AML-193 (cell line): ENCODE measurements at places on chromosomes 2 and 18.

GRCh38 chr2:95023222-95023597 is 2.3 kb upstream of the MAL start:
- no peak for DNase-seq

DNA sequence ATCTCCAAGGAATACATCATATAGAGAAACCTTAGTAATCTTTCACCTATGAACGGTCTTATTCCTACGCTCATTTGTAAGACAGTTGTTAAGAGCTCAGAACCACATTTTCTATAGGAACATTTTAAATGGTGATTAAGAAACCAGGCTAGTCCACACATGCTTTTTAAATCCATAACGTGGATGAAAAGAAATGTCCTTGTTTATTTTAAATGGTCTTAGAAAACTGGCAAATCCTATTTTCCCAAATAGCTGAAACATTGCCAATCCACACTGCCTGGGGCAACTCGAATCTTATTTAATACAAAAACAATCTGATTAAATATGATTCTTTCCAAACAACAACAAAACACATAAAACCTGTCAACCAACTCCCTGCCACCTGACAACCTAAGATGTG is 23.7 kb downstream of the METTL8 start:
- no peak for DNase-seq

GRCh38 chr2:235360446-235360845 is 133.4 kb upstream of the AGAP1 start:
- DNase-seq: no peak

GRCh38 chr18:48904847-48905394 is 45.8 kb downstream of the SMAD7 start:
- no peak for DNase-seq

DNA sequence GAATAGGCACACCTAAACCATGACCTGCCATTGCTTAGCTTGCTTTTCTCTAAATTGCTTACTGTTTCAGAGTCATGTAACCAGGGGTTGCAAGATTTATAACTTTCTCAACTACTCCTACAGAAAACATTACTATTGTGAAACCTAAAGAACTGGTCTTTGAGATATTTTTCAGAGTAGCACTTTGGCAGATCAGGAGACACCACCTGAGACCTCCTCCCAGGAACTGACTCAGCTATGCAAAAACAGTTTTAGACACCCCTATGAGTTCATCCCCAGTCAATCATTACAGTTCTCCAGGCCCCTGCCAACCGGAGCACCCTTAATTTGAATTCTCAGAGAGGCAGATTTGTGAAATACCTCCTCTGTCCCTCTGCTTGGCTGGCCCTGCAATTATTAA is 80.3 kb downstream of the MBOAT2 start:
- DNase-seq: no peak

GRCh38 chr18:13256444-13257305 is 38.1 kb downstream of the LDLRAD4 start:
- DNase-seq: no peak

DNA sequence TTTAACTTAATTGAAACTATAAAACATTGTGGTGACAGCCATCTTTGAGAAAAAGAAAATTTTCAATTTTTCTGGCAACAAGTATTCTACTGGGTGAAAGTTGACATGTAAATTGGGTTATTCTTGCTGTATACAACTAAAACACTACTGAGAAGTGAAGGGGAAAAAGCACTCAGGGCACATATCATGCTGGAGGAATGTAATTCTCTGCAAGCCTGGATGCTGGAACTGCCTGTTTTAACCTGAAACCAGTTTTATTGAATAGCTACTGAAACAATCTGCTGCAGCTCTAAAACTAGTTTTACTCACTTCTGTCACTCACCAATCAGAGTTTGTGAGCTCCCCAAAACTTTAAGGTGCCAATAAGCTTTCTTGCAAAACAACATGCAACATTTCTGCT is 1136.0 kb downstream of the LRP1B start:
- DNase-seq: no peak

- DNase-seq: peak; percentile 29
These were observed 50.2 kb upstream of the DTNA start for GRCh38 chr18:34659579-34660517.

DNA sequence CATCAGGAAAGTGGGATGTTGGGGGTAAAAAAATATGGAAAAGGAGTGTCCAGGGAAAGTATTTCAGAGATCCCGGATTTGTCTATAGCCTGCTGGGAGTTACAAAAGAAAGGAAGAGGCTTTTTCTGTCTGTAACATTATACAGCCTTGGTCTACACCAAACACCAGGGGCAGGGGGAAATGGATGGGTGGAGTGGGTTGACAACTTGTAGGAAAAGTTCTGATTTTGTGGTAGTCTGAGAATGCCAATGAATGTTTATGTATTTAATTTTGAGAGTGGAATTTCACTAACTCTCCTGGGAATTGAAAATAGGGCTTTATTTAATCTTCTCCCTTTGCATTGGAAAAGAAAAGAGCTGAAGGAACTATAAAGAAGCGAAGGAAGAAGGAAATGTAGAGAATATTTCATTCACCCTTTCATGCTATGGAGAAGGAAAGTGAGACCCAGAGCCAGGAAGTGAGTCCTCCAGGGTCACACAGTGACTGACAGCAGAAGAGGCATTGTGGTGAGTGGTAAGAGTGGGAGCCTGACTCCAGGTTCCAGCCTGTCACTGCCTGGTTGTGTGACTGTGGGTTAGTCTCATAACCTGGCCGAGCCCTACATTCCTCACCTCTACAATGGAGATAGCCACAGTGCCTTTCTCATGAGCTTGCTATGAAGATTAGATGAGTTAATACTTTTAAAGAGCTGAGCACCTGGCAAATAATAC is 346.3 kb upstream of the TNP1 start:
- no peak for DNase-seq

GRCh38 chr2:182103526-182103925 is 117.9 kb downstream of the PPP1R1C start:
- DNase-seq: no peak

- no peak for DNase-seq
These were observed 120.7 kb downstream of the FEZ2 start for GRCh38 chr2:36477315-36477714.

- no peak for DNase-seq
These were observed 111.8 kb downstream of the PRKCE start for GRCh38 chr2:45763255-45763654.

DNA sequence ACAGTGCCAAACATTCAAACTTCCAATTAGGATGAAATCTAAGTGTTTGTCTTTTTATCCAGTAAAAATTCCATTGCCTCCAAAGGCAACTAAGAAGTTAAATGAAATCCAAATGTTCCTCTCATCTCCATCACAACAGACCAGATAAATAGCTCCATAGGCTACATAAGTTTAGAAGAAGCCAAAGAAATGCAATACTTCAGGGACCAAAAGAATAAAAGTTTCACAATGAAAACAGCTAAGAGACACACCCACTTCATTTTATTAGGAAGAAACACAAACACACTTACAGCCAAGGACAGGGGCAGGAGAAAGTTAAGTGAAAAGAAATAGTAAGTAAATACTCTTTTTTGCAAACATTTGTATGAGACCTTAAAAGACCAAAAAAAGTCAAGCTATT is 88.5 kb upstream of the CCDC150 start:
- no peak for DNase-seq

DNA sequence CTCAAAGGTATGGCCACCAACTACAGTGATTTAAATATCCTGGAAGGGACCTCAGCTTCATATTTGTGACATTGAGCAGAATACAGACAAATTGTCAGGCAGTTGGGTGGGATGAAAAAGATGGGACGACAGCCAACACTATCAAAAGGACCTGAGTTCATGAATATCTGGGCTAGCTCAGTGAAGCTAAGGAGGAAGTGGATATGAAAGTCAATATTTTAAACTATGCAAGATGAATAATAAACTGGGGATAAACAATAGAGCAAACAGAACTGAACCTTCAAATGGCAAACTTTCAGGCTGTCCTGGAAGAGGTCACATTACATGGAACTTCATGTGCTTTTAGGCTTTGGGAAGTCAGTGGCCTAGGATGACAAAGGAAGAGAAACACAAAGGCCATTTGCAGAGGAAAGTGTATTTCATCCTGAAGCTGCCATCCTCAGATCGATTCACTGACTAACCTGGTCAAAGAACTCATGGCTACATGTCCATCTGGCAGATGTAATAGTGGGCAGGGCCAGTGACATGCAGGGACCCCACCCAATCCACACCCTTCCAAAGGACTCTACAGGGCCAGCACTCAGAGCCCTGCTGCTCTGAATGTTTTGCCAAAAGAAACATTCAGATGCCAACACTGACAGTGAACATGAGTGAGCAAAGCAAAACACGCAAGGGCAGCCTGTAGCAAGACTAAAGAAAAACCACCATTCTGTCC is 175.7 kb downstream of the ETAA1 start:
- no peak for DNase-seq

DNA sequence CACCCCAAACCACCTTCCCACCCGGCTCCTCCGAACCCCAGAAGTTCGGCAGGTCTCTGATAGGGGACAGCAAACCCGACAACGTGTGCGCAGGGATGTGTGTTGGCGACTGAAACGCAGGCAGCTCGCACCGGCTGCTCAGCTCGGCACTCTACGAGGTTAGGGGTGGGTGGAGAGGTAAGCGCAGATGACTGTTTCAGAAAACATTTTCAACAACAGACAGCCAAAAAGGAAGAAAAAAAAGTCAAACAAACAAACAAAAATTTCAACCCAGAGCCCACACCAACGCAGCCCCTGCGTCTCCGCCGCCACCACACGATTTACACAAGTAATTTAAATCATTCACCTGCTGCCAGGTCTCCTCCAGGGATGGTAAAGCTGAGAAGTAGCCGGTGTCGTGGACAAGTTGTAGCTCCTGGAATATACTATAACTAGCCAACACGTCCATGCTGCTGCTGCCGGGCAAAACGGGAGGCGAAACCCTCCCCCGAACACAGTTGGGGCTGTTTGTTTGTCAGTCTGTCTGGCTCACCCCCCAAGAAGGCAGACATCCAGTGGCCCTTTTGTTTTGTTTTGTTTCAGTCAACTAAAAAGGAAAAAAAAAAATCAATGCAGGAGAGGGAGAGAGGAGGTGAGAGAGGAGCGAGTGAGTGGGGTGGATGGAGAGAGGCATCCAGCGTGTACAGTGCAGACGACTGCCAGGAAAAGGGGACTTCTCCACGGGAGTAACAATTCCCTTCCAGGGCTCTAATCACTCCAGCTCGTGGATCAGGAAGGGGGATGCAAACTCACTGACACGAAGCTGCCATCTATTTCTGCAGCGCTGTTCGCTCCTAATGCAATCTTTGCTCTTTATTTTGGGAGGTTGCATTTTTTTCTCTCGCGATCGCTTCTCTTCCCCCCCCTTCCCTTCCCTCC is at the start of gene KLF7:
Gene KLF7, minus strand, starts transcription at position 828 of the 918 bp plus-strand sequence. Its CDS starts 380 bp downstream, at position 448.
- DNase-seq: no peak

GRCh38 chr2:63486861-63487290 is 101.4 kb downstream of the WDPCP start:
- no peak for DNase-seq

DNA sequence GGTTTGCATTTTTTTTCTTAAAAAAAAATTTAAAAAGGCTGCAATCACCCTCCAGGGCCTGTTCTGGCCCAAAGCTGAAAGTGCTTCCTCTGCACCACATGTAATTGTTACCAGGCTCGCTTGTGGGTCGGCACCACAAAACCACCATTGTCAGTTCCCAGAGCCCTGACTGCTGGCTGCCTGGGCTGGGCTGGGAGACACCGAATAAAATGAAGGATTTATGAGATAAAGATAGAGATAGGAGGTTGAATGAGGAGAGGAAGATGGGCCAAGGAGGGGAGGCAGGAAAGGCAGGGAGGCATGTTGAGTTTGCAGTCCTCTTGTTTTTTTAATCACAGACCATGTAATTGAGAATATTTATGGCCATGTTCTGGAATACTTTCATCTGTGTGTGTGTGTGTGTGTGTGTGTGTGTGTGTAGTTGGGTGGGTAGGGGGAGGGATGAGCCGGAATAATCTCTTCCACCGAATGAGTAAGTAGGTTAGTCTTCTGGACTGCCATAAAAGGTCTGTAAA is 14.7 kb downstream of the NRP2 start:
- DNase-seq: no peak

DNA sequence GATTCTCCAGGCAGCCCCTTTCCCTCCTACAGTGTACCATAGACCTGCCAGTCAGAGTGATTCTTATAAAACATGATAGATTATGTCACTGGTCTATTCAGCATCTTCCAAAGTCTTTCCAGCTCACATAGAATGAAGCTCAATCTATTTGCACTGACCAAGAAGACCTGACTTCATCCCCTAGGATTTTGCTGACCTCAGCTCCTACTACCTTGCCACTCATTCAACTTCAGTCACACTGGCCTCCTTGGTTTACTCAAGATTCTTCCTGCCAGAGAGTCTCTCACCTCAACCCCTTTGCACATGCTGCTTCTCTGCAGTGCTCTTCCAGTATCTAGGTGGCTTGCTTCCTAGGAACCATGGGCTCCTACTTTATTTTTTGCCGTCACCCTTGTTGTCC is 392.9 kb downstream of the PID1 start:
- DNase-seq: no peak

DNA sequence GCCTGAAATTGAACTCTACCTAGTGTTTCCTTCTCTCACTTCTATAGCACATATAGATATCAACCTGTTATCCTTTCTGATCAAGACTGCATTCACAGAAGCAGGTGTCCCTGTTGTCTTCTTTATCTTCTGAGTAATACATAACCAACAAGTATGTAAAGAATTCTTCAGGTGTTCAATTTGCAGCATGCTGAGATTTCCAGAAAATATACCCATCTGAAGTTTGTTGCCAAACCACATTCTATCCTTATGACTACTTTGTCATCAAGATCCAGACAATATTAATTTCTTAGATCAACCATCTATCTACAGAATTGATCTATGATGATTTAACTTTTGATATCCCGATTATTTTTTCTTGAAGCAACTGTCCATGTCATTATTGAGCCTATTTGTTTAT is 69.5 kb downstream of the TGFA start:
- no peak for DNase-seq

DNA sequence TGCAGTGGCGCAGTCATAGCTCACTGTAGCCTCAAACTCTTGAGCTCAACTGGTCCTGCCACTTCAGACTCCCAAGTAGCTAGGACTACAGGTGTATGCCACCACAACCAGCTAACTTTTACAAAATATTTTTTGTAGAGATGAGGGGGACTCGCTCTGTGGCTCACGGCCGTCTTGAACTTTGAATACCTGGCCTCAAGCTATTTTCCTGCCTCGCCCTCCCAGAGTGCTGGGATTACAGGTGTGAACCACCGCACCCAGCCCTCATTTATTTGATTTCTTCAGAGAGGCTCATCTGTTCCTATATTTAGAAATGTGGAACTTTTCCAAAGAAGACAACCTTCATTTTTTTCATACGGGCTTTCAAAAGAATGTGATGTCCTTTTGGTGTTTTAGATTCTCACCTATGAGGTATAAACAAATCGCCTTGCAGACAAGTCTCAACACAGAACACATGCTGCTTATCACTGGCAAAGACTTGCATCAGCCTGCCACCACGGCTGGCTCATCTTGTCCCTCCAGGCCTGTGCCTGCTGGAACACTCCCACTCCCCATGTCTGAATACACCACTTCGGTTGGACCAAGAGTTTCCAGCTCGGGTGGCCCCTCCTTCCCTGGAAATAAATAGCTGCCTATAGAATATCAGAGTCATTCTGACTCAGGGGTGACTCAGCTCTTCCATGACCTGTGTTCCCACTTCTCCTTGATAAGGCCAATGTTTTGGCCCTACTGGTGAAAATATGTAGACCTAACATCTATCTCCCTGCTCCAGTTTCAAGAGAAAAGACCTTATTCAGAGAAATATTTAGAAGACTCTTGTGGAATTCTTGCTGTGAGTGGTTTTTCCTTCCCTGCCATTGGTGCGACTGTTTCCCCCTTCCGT is 202.6 kb downstream of the TGIF1 start:
- peak; percentile 92 for DNase-seq

GRCh38 chr18:53417003-53417402 is 807.5 kb downstream of the MBD2 start:
- no peak for DNase-seq
